Endodermal cell (in vitro differentiated cells): ENCODE measurements at places on chromosomes 3 and 15. TPM values are rescaled to one million over a fixed set of nuclear protein-coding genes. Genes with fewer than 3 reads are reported as not detected.

CPEB1 gene
- total RNA-seq: 1.2 and 1.4 TPM in 2 replicates

TGM4 gene
- not detected in 3 replicates for total RNA-seq

TLE3 gene
- total RNA-seq: 56.5 to 71.8 TPM (median 66.5 TPM) in 3 replicates

GOLGA8R gene
- 1.7 to 3.0 TPM (median 1.9 TPM) in 3 replicates for total RNA-seq

NFKBIZ gene
- total RNA-seq: 3.4 to 8.8 TPM (median 5.9 TPM) in 3 replicates

GOLGA6B gene
- 0.38 TPM in 1 of 3 replicates, not detected in the others for total RNA-seq

EID1 gene
- 108 and 112 TPM in 2 replicates for total RNA-seq

IL17RB gene
- total RNA-seq: 2.6 to 9.7 TPM (median 8.4 TPM) in 3 replicates

ST6GAL1 gene
- total RNA-seq: 72.3 and 79.3 TPM in 2 replicates
